ENCODE measurements at places on chromosomes 12 and 14.

- no peak for DNase-seq
These were observed 218.5 kb downstream of the FUT8 start for GRCh38 chr14:65631040-65631439.

DNA sequence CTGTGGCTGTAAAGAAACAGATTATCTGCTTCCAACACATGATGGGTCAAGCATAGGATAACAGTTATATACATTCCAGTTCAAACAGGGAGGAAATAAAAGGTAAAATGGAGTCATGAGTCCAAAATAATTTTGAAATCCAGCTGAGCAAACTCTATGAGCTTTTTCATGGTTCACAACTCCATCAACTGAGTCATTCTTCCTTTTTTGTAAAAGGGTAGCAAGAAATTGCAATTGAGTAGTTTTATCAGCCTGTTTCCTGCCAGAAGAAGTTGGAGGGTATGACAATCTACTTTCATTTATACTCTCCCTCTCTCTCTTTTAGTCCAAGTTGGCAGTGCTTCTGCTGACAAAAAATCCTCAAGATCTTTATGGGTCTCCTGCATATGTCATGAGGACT is 95.6 kb downstream of the CPNE8 start:
- DNase-seq, result no peak

DNA sequence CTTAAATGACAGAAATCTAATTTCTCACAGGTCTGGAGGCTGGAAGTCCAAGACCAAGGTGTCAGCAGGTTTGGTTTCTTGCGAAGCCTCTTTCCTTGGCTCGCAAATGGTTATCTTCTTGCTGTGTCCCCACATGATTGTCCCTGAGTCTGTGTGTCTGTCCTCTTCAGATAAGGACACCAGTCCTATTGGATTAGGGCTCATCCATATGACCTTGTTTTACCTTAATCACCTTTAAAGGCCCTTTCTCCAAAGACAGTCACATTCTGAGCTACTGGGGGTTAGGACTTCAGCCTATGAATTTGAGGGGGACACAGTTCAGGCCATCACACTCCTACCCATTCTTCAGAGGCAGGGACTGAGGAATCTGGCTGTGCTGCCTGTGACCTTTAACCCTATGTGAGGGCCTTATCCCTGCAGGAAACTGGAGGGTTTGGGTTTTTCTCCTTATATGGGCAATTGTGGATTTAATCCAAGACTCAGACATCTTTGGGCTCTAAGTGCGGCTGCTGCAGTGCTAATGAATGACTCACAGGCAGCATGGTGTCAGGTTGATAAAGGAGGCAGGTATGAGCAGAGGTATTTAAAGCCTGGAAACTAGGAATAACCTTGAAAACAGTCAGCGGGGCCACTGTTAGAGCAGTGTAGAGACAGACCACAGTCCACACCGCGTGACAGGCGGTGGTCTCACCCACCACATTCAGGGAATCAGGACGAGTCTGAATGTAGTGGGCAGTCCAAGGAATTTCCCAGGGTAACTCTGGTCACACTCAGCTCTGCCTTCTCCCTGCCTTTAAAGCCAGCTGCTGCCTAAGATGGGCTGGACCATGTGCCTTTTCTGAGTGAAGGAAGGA is 10.2 kb downstream of the TPCN1 start:
- no peak for DNase-seq

GRCh38 chr14:35818346-35819115 is 7.6 kb upstream of the BRMS1L start:
- no peak for DNase-seq

GRCh38 chr14:24430143-24430681 is 458 bp downstream of the KHNYN start:
- DNase-seq, result no peak

GRCh38 chr12:13152281-13152680 is 44.2 kb upstream of the EMP1 start:
- DNase-seq, result no peak

DNA sequence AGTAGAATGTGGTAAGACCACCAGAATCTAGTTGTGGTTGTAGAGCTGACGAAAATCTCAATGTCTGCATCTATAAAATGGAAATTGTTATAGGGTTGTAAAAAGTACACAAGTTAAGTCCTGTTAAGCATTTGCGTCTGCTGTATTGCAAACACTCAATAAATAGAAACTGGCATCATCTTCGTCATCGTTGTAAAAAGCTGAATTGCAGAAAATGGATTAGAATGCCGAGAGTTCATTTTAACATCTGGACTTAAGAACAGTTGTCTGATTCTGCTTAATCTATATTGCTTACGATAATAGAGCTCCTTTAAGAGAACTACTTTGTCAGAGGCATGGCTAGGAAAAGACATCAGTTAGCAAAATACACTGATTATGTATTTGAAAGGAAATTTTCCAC is 33.2 kb downstream of the KCNMB4 start:
- no peak for DNase-seq

DNA sequence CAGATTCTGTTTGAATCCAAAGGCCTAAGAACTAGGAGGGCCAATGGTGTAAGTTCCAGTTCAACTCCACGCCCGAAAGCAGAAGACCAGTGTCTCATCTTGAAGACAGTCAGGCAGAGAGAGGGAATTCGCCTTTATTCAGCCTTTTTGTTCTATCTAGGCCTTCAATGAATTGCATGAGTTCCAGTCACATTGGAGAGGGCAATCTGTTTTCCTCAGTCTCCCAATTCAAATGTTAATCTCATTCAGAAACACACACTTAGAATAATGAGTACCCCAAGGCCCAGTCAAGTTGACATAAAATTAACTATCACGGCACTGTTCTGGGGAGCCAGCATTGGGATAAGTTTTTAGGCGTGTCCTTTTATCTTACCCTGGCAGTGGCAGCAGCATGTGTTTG is 65.8 kb downstream of the C14orf39 start:
- DNase-seq, result no peak

DNA sequence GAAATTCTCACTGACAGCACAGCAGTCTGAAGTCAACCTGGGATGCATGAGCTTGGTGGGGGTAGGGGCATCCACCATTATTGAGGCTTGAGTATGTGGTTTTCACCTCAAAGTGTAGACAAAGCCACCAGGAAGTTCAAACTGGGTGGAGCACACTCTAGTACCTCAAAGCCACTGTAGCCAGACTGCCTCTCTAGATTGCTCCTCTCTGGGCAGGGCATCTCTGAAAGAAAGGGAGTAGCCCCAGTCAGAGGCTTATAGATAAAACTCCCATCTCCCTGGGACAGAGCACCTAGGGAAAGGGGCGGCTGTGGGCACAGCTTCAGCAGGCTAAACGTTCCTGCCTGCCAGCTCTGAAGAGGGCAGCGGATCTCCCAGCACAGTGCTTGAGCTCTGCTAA is 143.0 kb downstream of the KITLG start:
- no peak for DNase-seq

DNA sequence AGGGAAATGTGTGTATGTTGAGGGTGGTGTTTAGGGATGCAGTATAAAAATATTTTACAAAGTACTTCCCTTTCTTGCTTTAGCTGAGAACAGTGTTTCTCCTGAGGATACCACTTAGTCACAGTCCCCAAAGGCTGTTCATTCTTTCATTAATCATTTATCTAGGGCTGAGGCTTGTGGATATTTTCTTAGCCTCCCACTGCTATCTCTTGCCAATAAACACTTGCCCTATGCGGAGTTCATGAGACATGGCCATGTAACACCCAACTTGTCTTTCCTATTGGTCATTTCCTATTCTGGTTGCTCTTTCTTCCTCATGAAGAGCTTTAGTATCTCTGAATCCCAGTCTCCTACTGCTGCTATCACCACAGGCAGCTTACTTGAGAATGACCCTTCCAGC is 75.1 kb downstream of the ETNK1 start:
- DNase-seq, result no peak

DNA sequence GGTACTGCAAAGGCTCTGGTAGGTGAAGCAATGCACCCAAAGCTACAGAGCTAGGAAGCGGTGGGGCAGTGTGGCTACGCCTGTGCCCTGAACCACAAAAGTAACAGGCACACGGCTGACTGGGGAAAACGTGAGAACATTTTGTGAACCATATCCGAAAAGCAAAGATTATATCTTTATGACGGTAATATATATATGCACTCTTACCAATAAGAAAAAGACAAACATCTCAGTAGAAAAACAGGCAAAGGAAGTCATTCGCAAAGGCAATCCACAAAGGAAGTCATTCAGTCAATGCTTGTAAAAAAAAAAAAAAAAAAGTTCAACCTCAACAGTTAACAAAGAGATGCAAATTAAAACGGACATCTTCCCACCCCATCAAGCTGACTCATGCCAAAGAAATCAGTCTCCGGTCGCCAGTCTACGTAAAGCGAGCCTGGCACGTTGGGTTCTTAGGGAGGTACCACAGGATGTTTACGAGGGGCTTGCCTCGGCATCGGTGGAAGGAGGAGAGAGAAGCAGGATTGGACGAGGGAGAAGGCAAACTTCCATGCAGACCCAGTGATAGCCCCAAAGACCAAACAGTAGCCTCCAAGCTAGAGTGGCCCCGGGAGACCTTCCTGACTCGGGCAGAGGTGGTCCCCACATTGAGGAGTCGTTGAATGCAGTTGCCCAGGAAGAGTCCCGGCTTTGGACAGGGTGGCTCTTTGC is 39.4 kb upstream of the PPP2R5C start:
- peak; percentile 94 for DNase-seq

DNA sequence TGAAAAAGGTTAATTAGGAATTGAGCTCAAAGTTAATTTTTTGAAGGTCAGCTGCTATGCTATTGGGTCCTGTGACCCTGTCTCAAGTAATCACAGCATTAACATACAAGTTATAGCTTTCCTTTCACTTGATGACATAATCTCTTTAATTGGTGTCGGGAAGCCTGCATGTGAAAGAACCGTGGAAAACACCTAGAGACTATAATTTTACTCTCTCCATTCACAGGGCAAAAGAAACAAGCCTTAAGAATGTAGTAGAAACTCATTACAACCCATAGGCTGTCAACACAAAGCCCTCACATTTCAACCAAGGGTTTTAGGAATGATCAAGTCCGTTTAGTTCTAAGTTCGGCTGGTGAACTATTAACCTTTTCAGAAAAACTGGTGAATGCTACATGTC is 104.4 kb downstream of the PPM1A start:
- DNase-seq, result no peak

DNA sequence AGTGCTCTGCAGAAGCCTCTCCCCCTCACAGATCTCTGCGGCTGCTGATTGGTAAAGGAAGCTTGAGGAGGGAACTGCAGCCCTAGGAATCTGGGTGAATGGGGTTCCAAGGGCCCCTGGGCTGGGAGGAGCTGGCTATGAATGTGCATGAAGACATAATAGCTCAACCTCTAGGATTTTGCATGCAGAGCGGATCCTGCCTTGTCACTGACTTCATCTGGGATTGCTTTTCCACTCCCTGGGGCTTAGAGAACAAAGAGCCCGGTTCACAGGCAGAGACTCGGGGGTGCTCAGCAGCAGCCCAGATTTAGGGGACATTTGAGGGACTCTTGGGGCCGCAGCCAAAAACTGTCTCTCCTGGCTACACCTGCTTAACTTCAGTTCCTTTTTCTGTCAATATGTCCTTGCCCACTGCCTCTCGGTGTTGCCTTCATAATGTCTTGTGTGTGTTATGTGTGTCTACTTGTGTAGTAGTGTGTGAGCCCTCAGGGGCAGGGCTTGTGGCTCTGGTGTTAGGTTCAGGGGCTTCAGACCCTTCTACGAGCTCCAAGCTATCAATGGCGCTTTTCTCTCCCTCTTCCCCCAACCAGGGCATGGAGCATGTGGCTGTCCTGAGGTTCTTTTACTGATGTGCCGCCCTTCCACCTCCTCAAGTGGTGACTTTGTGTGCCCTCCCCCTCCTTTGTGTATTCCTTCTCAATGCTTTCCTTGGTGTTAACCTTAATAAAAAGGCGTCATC is 1.9 kb downstream of the CCDC184 start:
- no peak for DNase-seq

GRCh38 chr12:29430716-29431044 is 49.7 kb upstream of the ERGIC2 start:
- no peak for DNase-seq

DNA sequence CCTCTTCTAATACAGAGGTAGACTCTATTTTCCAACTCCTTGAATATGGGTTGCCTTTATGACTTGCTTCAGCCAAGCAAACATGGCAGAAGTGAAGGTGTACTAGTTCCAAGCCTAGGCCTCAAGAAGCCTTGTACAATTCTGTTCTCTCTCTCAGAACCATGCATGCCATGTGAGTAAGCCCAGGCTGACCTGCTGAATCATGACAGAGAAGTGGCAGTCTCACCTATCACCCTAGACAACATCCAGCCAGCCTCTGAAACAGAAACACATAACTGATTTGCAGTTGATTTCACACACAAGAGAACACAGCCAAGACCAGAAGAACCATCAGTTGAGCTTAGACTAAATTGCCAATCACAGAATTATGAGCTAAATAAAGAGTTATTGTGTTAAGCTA is 157.2 kb downstream of the GARIN6 start:
- DNase-seq, result no peak

Data from T-helper 2 cell (primary cell).